Stimulated activated CD8-positive, alpha-beta memory T cell treated with anti-CD3 and anti-CD28 coated beads, Interleukin-15, amount 100 ng/mL, for 4 hours (primary cell): ENCODE measurements at places on chromosomes 5 and 9.

GRCh38 chr9:9142001-9142400, 1342.4 kb upstream of the DMAC1 start:
- no peak for DNase-seq

DNA sequence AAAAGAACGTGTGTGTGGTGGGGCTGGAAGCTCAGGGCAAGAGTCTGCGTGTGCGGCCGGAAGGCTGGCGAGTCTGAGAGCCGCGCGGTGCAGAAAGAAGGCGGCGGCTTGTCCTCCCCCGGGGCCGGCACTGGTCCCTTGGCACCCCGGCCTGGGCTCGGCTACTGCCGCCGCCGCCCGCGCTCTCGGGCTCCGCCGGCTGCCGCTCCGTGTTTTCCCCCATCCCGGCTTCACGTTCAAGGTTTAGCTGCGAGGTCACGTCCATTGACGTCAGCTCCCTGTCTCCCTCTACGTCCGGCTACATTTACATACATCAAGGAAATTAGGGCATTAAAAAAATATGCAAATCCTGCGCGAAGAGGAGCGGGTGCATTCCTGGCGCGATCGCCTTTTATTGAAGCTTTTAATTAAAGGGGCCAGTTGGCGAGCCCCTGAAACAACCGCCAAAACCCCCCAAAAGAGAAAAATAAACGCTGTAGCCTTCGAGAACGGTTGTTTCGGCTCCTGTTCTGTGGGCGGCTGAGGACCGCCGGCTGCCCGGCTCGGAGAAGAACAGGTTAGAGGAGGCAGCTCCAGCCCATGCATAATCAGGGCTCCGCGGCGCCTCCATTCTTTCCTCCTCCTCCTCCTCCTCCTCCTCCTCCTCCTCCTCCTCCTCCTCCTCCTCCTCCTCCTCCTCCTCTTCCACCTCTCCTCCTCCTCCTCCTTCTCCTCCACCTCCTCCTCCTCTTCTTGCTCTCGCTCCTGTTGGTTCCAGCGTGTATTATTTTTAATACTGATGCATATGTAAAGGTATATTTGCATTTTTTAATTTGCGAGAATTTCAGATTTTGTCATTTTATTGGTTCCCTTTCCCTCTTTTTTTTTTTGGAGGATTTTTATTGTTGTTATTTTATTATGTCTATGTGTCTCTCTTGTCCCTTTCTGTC, 207.0 kb downstream of the MEF2C start:
- no peak for DNase-seq

- no peak for DNase-seq
Measured at GRCh38 chr5:380701-381309, 59.3 kb downstream of the AHRR start.

DNA sequence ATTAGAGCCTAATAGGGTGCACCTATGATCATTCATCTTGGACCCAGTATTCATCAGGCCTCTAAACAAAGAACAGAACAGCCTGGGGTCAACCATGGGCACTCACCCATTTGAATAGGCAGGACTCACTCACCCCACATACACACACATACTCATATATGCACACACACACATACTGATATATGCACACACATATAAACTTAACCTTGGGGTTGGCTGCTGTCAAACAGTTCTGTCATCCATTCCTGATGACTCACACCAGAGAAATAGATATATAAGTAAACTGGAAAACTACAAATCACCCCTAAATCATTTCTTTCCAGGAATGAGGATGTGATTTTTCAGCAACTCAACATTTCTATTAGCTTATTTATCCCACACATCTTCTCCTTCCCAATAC, 51.3 kb downstream of the ARL15 start:
- no peak for DNase-seq

GRCh38 chr9:136198605-136199083, 6.3 kb downstream of the LHX3 start:
- DNase-seq = no peak

GRCh38 chr5:113612060-113612496, 98.6 kb downstream of the YTHDC2 start:
- DNase-seq = no peak
